NCI-H187 treated with DMSO at 0.1 percent for 48 hours (cell line): ENCODE measurements at places on chromosomes 6 and 20.

DNA sequence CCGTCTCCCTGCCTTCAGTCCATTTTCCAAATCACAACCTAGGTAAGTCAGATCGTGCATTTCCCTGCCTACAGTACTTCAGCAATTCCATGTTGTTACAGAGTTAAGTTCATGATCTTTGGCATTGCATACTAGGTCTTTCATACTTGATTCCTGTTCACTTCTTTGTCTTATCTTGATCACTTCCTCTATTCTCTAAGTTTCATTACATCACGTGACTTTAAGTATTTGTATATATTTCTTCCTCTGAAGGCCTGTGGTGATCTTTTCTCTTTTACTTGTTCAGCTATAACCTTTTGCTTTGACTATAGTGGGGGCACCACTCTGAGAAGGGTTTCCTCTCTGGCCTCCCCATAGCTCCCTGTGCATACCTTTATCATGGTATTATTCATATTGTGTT, 100.2 kb downstream of the TRMT11 start:
- DNase-seq = no peak

DNA sequence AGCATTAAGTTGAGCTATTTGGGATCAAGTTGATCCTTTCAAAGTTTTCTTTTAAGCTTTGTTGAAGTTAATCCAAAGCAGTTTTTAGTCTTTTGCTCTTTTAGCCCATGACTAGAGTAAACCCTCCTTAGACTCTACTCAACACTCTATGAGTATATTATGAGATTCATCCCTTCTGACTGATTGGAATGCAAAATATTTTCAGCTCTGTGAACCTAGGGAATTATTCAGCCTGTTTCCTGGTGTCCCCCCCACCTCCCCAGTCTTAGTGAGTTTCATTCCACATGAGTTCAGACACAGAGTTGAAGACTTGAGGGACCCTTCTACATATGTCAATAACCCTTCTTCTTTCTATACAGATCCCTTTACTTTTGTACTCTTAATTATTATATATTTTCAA, 413.7 kb downstream of the RFPL4B start:
- no peak for DNase-seq

GRCh38 chr6:17886891-17887290, 100.5 kb downstream of the KIF13A start:
- no peak for DNase-seq

GRCh38 chr6:6884193-6884627, 223.6 kb upstream of the RREB1 start:
- no peak for DNase-seq

DNA sequence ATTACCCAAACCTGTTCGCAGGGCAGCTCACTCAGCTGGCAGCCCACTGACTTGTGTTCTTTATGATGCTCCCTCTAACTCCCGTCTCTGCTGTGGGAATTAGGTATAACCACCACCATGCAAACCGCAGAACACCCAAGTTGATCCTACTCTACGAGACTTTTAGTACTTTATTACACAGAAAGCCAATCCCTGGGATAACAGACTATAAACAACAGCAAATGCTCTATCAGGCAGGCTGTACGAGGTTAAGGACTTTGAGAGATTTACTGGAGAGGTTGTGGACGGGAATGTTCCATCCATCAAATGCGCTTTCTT, 241.1 kb downstream of the FOXC1 start:
- DNase-seq = no peak

GRCh38 chr6:82396964-82397751, 33.5 kb downstream of the TPBG start:
- DNase-seq = no peak

DNA sequence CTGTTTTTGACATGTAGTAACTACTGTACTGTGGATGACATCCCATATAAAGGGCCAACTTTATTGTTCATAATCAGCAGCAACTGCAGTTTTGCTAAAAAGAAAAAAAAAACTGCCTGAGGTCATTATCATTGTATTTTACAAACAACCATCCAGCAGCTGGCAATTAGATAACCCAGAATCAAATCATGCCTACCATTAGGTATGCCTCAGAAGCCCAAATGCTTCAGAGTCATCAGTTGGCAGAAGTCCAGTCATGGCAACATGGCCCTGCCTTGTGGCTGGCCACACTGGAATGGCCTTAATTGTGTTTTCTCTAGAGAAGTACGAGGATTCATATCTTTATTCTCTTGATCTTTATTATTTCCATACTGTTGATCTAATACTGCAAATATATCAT, 462.4 kb upstream of the NRSN1 start:
- DNase-seq = no peak

- no peak for DNase-seq
Observed at GRCh38 chr20:61682996-61683681, 382.5 kb downstream of the TAF4 start.

DNA sequence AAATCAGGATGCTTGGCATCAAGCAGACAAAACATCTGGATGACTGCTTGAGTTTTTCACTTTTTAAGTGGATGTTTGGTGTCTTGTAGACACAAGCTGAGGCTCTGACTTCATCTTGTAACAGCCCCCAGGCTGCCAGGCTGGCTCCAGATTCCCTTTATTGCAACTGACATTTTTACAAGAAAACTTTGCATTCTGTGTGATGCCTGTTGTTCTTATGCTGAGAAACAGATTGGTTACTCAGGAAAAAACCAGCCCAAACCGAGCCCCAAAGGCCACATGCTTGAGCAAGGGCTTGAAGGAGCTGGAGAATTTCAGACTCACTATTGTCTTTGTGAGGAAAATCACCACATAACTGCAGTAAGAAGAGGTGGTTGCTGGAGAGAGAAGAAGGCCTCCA, 98.4 kb upstream of the PREP start:
- no peak for DNase-seq

GRCh38 chr6:71851214-71851613, 35.1 kb upstream of the RIMS1 start:
- no peak for DNase-seq

DNA sequence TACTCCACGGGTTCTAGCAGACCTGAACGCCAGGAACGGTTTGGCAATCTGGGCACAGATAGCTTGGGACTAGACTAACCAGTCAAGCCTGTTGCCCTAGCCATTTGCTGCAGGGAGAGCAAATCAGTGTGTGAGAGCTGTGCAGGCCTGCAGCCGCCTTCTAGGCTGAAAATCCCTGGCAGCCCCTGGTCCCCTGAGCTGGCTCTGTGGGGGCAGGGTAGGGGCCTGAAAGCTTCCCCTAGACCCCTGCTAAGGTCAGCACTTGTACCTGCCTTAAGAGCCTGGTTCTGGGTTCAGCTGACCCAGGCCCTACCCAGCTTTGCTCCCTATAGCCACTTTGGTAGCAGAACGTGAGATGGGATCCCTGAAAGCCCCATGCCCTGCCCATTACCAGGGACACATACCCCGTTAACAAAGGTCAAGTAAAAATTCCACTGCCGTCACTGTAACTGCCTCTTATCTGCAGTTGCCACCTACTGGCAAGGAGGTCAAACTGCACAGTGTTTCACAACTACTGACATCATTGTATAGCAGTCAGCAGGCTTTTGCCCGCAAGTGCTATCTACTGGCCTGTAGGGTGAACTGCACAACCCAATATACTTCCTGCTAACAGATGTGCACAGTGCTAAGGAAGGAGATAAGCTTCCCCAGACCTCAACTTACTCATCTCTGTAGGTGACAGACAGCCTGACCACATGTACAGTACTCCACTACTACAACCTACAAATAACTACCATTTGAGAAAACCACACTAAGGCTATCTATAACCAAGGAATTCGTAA, 95.1 kb upstream of the OLIG3 start:
- DNase-seq = no peak

- DNase-seq = no peak
Observed at GRCh38 chr6:50649086-50649485, 64.2 kb upstream of the TFAP2D start.

GRCh38 chr20:36959242-36959641, 7.7 kb upstream of the SAMHD1 start:
- no peak for DNase-seq

GRCh38 chr20:57658447-57658832, 38.2 kb upstream of the ZBP1 start:
- no peak for DNase-seq

GRCh38 chr6:33592595-33593413, 12.7 kb upstream of the BAK1 start:
- DNase-seq = no peak

DNA sequence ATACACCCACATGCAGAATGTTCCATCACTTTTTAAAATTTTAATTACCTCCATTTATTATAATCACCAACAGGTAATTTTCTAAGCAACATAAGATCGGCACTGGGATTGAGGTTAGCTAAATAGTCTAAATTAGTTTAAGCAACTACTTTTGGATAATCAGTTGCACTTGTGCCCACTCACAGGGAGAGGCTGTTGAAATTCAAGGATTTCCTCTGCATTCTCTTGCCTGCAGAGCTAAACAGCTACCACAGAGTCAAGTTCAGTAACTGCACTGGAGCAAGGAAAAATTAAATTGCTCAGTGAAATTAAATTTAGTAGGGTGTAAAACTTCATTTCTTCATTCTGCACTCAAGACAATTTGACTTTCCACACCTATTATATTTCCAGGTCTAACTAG, 120.7 kb upstream of the CCDC28A start:
- DNase-seq = no peak

- no peak for DNase-seq
Observed at GRCh38 chr6:30171677-30172471, 8.5 kb downstream of the TRIM15 start.

DNA sequence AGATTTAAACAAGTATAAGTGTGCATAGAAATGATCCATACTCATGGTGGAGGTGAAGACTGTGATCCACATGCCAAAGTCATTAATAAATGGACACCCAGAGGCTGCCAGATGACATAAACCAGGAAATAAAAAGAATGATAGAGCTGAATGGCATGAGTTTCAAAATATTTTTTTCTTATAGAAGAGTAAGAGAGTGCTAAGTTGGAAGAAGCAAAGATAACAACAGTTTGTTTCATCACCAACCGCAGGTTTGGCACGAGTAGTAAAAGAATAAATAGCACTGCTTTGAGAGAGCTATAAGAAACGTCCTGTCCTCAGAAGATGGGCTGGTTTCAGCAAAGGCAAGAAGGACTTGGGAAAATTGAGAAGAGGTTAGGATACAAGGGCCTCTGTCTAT, 246.9 kb downstream of the UBE3D start:
- no peak for DNase-seq

- no peak for DNase-seq
Observed at GRCh38 chr6:11700118-11700718, 78.4 kb downstream of the ADTRP start.
